ENCODE measurements at places on chromosomes 6 and 20.

DNA sequence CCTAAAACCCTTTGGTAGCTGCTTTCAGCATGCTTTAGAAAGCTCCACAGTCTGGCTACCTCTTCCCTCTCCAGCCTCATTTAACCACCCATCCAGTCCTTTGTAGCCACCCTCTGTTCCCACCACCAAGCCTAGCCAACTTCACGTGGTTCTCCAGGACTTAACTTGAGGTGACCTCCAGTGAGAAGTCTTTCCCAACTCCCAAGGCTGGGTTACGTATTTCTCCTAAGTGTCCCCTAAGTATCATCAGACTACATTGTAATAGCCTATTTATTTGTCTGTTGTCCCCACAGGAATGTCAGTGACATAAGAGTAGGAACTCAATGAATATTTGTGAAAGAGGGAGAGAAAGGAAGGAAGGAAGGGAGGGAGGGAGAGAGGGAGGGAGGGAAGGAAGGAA, 431.9 kb upstream of the JARID2 start:
- DNase-seq: no peak

DNA sequence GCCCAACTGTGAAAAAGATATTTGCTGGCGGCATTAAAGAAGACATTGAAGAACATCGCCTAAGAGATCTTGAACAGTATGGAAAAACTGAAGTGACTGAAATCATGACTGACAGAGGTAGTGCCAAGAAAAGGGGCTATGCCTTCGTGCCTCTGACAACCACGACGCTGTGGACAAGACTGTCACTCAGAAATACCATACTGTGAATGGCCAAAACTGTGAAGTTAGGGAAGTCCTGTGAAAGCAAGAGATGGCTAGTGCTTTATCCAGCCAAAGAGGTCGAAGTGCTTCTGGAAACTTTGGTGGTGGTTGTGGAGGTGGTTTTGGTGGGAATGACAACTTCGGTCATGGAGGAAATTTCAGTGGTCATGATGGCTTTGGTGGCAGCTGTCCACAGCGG, 7.5 kb downstream of the SFT2D1 start:
- no peak for DNase-seq

DNA sequence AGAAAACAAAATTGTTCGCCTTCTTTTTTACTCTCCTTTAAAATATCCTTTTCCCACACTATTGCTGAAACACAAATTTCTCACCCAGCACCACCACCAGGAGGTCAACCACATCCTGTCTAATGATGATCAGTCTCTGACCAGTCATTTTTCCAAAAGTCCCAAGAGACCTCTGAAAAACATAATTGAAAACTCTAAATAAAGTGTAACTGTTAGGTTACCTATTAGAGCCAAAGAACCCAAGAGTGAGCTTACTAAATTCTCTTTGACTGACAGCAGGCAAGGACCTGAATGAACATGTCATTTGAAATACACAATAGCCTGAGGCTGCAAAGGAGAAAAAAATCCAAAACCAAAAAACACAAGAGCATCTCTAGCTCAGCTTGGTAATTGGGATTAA, 735.4 kb downstream of the CBLN4 start:
- DNase-seq: no peak

GRCh38 chr6:156975414-156975813, 198.2 kb downstream of the ARID1B start:
- no peak for DNase-seq

GRCh38 chr6:142421285-142422117, 119.7 kb downstream of the ADGRG6 start:
- no peak for DNase-seq

- DNase-seq: no peak
These were observed 3.1 kb upstream of the CABLES2 start for GRCh38 chr20:62409931-62410745.

DNA sequence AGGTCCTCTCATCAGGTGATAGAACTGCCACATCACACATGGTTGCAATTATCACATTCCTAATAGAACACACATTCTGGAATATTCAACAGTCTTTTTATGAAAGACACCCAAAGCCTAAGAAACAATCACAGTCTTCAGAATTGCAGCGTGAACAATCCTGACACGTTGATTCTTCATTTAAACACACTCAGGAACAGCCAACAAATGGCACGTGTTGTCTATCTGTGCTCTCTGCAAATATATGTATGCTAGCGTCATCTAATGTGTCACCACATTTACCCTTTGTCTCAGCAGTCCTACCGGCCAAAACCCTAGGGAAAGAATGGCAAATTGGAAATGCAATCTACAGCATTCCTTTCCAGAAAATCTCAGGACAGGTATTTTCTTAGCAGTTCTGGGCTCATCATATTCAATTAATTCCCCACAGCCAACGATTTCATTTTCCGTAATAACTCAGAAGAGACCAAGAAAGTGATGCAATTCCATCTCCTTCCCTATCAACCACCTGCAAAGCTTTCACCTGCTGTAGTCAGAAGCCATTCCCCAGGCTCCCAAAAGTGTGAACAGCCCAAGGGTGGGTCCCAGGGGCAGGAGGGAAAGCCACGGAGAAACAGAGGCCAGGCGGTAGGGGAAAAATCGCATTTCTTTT, 280.3 kb upstream of the JARID2 start:
- no peak for DNase-seq

DNA sequence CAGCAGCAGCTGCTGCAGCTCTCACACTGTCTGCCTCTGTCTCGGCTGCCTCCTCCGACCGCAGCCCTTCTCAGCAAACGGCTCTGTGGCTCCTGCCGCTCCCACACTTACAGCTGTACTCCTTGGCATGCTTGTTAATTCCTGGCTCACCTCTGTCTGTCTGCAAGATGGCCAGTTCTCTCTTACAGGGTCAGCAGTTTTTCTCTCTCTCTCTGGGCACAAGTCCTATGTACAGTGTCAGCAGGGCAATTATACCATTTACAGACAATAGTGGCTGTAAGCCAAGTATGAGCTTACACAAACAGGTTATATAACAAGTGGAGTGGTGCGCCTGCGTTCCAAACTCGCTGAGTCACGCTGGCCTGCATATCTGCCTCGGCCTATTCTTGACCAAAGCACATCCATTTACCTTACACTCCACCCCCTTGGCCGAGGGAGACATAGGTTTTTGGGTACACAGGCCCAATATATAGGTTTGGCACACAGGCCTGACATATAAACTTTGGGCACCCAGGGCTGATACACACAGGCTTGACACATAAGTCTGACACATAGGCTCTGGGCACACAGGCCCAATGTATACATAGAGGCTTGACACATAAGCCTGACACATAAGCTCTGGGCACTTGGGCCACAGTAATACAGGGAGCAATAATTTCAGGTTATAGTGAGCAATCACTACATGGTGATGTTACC, 4.4 kb downstream of the ZKSCAN3 start:
- DNase-seq: no peak

DNA sequence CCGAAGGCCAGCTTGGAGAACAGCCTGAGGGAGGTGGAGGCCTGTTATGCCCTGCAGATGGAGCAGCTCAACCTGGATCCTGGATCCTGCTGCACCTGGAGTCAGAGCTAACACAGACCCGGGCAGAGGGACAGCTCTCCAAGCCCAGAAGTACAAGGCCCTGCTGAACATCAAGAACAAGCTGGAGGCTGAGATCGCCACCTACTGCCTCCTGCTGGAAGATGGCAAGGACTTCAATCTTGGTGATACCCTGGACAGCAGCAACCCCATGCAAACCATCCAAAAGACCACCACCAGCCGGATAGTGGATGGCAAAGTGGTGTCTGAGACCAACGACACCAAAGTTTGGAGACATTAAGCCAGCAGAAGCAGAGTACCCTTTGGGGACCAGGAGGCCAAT, 223.5 kb upstream of the ID4 start:
- DNase-seq: no peak

- no peak for DNase-seq
These were observed 801.1 kb upstream of the SLC35B3 start for GRCh38 chr6:9236443-9236842.

DNA sequence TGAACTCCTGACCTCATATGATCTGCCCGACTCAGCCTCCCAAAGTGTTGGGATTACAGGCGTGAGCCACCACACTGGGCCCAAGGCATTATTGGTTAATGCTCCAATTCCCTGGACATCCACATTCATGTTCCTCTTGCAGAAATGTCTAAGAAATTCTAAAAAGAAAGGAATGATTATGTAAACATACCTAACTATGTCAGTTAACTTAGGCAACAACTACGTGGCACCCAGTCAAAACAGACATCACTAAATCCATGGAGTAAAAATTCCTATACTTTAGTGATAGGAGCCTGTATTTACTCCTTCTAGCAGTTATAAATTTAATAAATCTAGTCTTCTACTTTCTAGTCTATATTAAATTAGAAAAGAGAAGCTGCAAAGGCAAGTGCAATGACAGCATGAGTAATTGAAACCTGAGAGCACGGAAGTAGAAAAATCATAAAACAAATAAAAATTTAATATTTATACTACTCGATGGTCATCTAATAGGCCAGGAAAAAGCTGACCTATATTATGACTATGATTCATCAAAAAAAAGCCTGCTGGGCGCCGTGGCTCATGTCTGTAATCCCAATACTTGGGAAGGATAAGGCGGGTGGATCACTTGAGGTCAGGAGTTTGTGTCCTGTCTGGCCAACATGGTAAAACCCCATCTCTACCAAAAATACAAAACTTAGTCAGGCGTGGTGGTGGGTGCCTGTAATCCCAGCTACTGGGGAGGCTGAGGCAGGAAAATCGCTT, 4.2 kb downstream of the AHI1 start:
- no peak for DNase-seq

DNA sequence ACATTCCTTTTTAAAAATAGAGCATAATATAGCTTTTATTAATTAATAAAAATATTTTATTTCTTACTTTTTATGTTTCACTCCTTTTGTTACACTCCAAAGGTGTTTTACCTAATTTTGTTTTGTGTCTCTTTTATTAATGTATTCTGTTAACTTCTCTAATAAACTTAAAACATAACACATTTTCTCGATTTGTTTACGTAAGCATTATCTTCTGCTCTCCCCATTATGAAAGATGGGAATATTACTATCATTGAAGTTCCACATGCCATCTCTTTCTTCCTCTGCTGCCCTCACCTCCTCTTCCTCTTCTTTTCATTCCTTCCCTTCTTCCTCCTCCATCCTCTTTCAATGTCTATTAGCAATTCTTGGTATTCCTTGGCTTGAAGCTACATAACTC, 85.0 kb upstream of the HCRTR2 start:
- no peak for DNase-seq

GRCh38 chr6:122730775-122731386, 48.6 kb upstream of the FABP7 start:
- DNase-seq: no peak

DNA sequence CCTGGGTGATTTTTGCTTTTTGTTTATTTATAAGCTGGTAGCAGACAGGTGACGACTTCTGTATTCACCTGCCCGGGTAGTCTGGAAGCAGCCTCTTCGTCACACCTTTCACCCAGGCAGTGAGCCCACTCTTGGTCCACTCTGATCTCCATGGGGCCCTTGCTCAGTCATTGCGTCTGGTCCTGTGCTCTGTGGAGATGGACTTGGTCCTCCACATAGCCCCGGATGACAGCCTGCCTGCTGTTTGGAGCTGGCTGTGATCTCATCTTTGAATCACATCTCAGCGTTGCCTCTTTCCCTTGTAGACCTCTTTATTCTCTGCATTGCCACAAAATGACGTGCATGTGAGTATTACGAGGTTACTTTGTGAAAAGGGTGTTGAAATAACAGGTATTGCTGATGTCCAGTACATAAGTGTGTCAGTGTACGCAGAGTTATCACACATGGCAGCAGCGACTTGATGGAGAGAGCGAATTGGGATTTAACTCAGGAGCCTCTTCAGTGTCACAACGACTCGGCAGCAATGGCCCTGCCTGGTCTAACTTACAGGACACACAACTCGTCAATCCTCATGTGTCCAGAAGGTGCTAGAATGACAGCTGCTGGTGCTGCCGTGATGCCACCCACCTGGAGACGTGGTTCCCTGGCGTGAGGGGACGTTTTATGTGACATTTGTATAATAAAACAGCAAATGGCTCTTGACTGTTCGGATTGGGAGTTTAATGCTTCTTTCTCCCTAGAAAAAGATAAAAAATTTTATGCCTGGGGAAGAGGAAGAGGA, 24.2 kb upstream of the FRMD1 start:
- DNase-seq: no peak

DNA sequence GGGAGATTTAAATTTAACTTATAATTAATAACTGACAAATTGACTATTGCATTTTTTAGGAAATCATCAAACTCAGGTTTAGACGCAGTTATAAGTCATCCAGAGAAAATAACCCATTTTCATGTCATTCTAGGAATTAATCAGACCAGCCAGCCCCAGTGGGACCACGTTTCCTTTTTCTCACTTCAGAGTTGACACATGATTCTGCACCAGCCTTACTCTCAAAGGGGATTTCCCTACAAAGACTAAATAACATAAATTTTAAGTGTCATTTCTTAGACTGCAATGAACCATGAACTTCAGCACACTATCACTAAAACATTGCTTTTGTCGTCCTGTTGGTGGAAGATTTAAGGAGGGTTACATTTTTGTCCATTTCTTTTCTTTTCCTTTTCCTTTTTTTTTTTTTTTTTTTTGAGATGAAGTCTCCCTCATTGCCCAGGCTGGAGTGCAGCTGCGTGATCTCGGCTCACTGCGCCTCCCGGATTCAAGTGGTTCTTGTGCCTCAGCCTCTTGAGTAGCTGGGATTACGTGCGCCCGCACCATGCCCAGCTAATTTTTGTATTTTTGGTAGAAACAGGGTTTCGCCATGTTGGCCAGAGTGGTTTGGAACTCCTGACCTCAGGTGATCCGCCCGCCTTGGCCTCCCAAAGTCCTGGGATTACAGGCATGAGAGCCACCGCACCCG, 3.6 kb downstream of the IPCEF1 start:
- DNase-seq: no peak

- DNase-seq: no peak
These were observed 30.8 kb downstream of the IL20RA start for GRCh38 chr6:137013738-137014602.

Measured in left forelimb (tissue), 1 donor.